ENCODE measurements at places on chromosomes 5 and 9.
A peak's percentile ranks its signal among the peaks of the same experiment; 100 is the strongest.

GRCh38 chr5:143025376-143025775 is 255.2 kb downstream of the ARHGAP26 start:
- DNase-seq = no peak

DNA sequence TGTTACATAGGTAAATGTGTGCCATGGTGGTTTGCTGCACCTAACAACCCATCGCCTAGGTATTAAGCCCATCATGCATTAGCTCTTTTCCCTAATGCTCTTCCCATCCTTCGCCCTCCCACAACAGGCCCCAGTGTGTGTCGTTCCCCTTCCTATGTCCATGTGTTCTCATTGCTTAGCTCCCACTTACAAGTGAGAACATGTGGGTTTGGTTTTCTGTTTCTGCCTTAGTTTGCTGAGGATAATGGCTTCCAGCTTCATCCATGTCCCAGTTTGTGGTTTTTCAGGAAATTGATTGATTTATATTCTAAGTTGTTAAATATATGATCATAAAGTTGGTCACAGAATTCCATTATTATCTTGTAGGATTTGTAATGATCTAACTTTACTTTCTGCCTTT is 85.3 kb upstream of the CAST start:
- DNase-seq = no peak

GRCh38 chr5:133432956-133433532 is 179.3 kb downstream of the FSTL4 start:
- no peak for DNase-seq

- no peak for DNase-seq
These were observed 11.8 kb upstream of the FCN1 start for GRCh38 chr9:134929193-134930158.

- no peak for DNase-seq
These were observed 412.2 kb upstream of the SLC24A2 start for GRCh38 chr9:20200991-20201431.

GRCh38 chr5:91384671-91385430 is 1.7 kb upstream of the ARRDC3 start:
- peak; percentile 60 for DNase-seq

DNA sequence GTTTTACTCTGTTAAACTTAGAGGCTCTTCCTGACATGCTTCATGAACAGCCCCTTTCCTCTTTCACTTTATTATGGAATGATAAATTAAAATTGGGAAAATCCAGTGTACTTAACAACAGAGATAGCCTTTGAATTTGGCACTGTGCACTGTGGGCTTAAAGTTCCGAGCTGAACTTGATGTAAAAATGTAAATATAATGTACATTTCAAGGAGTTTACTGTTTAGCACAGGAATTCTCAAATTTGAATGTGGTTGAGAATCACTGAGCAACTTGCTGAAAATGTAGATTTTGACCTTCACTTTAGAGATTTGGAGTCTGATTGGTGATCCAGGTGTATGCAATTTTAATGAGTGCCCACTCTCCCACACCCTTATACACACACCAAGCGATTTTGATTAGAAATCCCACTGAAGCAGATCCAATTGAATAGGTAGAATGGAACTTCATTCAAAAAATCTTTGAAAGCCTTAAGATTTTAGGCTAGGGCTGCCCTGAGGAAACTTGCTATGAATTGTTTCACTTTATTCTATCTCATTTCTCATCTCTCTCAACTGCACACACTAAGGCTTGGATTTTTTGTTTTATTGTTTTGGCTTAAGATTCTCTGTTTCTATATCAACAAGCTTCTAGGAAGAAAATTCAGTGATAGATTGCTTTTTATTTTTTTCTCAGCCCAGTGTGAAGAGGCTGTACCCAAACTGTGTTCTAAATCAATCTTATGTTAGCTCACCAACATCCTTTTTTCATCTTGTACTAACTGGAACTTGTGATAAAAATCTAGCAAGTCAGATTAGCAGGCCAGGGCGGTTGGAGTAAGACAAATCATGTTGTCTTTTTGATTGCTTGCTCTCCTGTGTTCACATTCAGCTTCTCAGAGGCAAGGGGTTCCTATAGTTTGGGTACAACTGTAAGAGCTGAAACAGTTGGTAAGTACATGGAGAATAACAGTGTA is 22.9 kb downstream of the NUDT12 start:
- no peak for DNase-seq

- no peak for DNase-seq
These were observed 72.4 kb downstream of the CTSL start for GRCh38 chr9:87798261-87798833.

- DNase-seq = peak; percentile 12
These were observed 229.2 kb upstream of the MAP3K1 start for GRCh38 chr5:56585999-56586691.

- DNase-seq = no peak
These were observed 37.4 kb downstream of the CAMSAP1 start for GRCh38 chr9:135869909-135870308.

GRCh38 chr5:134543820-134544614 is 18.5 kb downstream of the JADE2 start:
- no peak for DNase-seq

- DNase-seq = no peak
These were observed 36.8 kb upstream of the SEMA4D start for GRCh38 chr9:89534515-89535287.

DNA sequence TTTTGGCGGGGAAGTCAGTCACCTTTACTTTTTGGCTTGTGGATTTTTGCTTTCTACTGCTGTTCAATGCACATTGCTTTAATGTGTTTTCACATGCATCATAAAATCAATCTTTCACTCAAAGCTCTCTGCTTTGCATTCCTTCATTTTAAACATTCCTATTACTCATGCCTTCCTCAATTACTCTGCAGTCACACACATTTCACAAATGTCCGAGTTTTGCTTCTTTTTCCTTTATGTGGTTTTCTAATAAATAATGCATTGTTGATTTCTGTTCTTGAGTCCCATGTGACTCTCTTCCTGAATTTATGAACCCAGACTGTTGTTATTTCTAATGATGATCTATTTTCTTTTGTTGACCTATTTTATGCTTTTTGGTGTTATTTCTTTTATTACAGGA is 82.3 kb upstream of the EPB41L4B start:
- no peak for DNase-seq

DNA sequence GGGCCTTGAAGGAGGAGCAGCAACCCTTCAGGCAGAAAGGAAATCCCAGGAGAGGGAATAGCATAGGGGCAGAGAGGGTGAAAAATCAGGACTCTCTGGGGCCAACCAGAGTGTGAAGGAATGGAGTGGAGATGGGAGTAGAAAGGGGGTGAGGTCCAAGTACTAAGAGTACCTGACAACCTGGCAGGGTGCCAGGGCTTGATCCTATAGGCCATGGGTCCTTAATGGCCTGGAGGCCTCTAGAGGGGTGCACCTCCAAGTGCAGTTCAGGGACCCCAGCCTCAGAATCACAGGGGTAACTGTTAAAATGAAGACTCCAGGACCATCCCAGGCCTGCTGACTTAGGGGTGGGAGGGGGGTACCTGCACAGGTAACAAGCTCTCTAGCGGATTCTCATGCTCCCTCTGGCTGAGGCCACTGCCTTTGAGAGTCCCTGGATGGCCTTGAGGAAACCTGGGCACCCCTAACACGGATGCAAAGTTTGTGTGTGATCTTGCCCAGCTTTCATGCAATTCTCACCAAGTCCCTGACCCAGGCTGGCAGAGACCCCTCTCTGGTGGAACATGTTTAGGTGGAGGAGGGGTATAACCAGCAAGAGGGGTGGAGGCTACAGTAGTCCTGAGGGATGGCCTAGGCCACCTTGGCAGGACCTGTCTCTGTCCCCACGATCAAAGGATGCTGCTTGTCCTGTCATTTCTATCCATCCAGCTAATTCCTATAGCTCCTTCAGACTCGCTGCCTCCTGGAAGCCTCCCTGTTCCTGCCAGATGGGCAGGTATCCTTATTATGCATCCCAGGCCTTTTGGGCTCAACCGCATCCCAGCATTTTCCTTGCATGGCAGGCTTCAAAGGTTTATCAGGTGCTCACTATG is 17.6 kb upstream of the CSF1R start:
- DNase-seq = no peak

GRCh38 chr5:58266402-58266801 is 193.5 kb downstream of the PLK2 start:
- DNase-seq = no peak

- no peak for DNase-seq
These were observed 621 bp downstream of the NR6A1 start for GRCh38 chr9:124770359-124771020.

- no peak for DNase-seq
These were observed 50.7 kb downstream of the P4HA2 start for GRCh38 chr5:132176987-132177386.

DNA sequence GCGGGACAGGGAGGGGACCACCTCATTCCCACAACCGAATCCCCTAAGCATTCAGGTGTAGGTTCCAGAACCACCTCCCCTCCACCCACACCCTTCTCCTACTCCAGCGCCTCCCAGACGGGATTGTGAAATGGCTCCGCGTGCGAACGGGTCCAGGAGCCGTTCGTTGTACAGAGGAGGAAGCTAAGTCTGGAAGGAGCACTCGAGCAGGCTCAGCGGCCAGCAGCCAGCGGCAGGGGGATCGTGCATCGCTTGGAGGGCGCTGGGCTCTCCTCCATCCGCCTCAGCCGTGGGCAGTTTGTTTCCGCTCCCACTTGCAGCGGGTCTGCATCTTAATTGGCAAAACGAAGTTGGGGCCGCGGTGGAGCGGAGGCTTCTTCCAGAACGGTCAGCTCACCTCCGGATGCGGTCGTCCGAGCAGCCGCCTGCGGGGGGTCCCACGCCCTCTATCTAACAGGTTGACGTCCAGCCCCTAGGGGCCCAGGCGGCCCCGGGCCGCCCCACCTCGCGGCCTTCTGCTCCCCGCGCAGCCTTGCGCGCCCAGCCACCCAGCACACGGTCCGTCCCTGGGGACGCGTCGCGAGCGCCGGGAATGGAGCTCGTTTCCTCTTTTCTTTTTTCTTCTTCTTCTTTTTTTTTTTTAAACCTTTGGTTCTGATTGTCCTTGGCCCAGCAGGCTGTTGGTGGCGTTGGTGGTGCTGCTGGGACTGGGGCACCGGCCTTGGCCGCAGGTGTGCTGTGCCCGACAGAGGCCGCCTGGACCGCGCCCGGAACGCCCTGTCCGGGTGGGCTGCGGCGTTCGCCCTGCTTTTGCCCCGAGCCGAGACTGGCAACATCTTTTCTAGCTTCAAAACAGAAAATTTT is 3.9 kb upstream of the BARX1 start:
- DNase-seq = no peak

- no peak for DNase-seq
These were observed 6.3 kb upstream of the PSD2 start for GRCh38 chr5:139789116-139789844.

DNA sequence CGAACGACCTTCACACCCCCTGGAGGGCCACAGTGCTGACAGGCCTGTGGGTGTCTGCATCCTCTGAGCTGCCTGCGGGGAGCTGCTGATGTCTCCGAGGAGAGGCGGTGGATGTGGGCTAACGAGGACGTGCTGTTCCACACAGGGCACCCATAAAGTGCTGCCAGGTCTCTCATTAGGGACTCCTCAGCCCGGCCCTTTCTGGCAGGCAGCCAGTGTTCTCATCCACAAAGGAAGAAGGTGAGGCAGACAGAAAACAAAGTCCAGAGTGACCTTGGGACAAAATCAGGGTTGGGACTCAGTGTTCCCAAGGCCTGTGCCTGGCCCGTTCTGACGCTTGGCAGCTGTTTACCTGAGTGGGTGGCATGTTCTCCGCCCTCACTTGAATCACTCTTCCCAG is 29.3 kb downstream of the CARTPT start:
- peak; percentile 38 for DNase-seq

- DNase-seq = no peak
These were observed 579.7 kb upstream of the CDH10 start for GRCh38 chr5:25224316-25224982.

DNA sequence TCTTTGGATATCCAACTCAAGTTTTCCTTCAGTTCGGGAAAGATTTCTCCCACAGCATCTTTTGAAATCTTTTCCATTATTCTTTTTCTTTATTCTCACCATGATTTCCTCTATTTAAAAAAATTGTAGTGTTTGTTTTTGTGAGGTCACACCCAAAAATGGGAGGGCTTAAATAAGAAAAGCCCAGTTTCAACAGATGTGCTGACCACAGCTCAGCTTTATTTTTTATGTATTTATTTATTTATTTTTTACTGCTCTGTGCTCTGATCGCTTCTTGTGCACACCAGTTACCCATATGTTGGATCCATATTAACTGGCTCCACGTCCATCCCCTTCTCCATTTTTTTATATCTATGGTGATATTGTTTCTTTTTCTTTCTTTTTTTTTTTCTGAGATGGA is 20.3 kb downstream of the GFPT2 start:
- DNase-seq = no peak

GRCh38 chr5:122390694-122391093 is 78.7 kb downstream of the SNCAIP start:
- no peak for DNase-seq

DNA sequence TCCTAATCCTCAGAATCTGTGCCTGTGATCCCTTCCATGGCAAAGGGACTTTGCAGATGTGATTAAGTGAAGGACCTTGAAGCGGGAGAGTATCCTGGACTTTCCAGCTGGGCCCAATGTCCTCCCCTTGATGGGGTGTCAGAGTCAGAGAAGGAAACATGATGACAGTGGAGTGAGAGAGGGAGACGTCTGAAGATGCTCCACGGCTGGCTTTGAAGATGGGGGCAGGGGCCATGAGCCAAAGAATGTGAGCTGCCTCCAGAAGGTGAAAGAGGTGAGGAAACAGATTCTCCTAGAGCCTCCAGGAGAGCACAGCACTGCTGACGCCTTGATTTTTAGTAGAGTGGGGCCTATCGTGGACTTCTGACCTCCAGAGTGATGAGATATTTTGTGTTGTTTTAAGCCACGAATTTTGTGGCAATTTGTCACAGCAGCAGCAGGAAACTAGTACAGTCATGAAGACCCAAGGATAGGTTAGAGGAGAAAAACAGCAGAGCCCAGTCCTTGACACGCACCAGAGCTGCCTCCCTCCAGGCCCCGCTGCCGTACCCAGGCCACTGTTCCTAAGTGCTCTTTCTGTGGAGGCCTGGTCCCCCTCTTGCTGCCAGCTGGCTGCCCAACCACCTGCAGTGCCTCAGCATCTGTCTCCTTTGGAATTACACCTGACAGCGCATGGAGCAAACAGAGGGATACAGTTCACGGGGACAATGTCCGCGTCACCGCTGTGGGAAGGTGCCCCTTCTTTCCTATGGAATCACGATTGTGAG is 78.1 kb downstream of the MACROH2A1 start:
- DNase-seq = no peak

DNA sequence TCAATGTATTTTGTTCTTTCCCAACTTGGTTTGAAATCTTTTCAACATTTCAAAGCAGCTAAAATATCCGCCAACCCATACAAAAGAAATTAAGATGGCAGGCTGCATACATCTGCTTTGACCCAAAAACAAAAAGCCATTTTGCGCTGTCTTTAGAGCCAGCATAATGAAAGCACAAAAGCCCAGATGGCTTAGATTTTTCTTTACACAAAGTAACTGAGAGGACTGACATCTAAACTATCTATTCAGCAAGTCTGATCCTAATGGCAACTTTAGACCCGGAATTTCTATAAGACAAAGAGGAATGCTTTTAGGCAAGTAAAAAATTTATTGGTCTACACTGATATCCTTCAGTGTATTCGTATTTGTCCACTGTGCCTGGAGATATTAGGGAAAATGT is 86.3 kb downstream of the MYO10 start:
- no peak for DNase-seq

GRCh38 chr5:115758356-115758755 is 58.1 kb downstream of the CDO1 start:
- DNase-seq = no peak

- DNase-seq = no peak
These were observed 5.5 kb upstream of the GALNT12 start for GRCh38 chr9:98801969-98802371.
